ENCODE measurements at places on chromosomes 7 and 10.

- DNase-seq: no peak
Measured at GRCh38 chr7:158050441-158050977, 537.1 kb downstream of the PTPRN2 start.

GRCh38 chr10:6721964-6722615 lies 142.0 kb upstream of the PRKCQ start:
- DNase-seq: peak; percentile 53

- no peak for DNase-seq
Measured at GRCh38 chr10:70232859-70233108, 445 bp downstream of the PPA1 start.

DNA sequence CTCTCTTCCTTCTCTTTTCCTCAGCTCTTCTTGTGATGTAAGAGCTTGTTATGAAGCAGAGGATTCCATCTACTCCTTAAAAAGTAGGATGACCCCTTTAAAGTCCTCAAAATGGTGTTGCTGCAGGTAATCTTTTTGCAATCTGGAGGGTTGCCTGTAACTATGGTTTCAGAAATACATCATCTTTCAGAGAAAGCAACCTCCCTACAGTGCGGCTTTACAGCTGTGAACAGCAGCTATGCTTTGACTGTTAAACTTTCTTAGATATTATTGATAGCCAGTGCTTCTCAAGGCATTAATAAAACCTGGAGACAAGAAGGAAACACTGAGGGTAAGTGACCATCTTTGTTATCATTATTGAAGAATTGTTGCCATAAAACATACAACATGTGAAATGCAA lies 86.6 kb upstream of the MDFIC start:
- DNase-seq: no peak

DNA sequence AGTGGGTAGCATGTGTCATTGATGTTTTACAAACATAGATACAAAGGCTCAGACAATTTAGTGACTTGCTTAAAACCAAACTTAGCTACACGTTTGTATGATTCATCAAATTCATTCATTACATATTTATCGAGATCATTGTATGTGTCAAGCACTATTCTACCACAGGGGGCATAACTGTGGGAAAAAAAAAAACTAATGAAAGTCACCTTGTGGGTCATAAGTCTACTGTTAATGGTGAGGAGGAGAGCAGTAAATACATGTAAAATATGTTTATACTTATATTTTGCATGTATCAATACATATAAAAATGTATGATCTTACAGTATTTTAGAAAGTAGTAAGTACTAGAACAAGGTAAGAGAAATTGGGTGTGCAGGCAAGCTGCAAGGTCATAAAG lies 933.8 kb downstream of the IPMK start:
- no peak for DNase-seq

- no peak for DNase-seq
Measured at GRCh38 chr7:124722292-124722691, 43.3 kb downstream of the GPR37 start.

GRCh38 chr7:131625817-131626372 lies 69.5 kb upstream of the PODXL start:
- DNase-seq: peak; percentile 47

DNA sequence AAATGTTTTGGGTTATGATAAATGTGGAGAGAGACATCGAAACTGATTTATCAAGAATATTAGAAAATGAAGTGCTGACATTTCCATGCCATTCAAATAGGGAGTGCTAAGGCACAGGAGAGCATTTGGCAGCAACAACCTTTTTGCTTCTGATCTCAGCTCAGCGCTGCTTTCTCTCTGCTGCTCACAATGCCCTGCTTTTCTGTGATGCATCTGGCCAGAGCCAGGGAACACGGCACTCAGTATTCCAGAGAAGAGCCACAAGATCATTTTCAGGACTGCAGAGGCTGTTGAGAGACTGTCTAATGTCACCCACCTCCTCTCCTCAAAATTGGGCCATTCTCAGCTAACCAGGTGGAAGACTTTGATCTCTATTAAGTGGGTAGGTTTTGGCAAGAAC lies 28.1 kb downstream of the INSYN2A start:
- no peak for DNase-seq

- no peak for DNase-seq
Measured at GRCh38 chr7:55202150-55202913, 162.8 kb upstream of the LANCL2 start.

GRCh38 chr7:15821484-15822427 lies 135.3 kb upstream of the MEOX2 start:
- DNase-seq: no peak

DNA sequence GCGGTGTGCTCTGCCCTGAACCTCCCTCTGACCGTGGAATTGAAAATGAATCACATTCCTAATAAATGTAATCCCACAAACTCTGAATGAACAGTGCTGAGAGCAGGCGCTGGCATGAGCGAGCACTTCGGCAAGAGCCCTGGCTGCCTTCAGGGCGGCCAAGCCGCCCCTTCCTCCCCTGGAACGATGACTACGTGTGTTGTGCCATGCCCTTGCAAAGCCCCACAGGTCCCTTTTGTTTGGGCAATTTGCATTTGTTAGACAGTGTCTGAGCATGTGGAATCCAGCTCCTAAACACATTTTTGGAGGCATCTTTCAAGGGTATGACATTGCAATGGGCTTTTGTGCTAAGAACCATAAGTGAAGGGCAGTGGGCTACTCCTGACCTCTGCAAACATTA lies 95.6 kb upstream of the MKI67 start:
- no peak for DNase-seq

- no peak for DNase-seq
Measured at GRCh38 chr10:102311025-102311420, 65.7 kb downstream of the GBF1 start.

- peak; percentile 3 for DNase-seq
Measured at GRCh38 chr10:91378061-91378460, 32.1 kb upstream of the HECTD2 start.

DNA sequence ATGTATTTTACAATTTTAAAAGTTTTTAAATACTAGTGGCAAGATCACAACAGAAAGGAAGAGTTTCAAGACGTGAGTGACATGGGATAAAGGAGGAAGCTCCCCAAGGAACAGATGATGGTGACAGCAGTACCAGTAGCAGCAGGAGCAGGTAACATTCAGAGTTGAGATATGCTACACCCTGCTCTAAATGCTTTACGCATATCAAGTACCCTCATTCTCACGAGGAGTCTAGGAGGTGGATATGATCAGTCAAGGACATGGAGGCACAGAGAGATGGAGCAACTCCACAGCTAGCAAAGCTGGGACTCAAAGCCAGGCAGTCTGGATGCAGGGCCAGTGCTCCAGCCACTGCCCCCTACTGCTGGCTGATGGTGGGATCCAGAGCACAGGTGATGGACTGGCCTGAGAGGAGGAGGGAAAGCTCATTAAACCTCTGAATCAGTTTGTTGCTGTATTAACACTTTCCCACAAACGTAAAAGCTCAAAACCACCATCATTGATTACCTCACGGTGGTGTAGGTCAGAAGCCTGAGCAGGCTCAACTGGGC lies 17.5 kb downstream of the RP9 start:
- no peak for DNase-seq

DNA sequence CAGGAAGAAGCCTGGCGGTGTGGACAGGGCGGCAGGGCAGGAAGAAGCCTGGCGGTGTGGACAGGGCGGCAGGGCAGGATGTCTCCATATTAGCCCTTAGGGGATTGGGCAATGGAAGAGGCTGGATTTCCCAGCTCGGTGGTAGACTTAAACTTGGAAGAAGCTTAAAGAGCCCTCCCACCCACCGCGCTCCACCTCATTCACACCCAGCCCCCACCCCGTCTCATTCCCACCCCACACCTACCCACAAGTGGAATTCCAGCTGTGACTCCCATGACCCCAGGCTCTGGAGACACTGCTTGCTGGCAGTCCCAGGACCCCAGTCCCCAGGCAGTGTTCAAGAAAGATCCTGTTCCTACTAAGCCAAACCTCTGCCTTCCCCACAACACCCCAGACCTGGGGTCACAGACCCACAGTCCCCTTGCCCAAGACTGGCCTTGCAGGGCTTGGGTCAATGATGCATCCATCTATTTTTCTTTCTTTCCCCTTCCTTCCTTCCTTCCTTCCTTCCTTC lies 34.0 kb downstream of the SPDYE6 start:
- DNase-seq: no peak

- DNase-seq: no peak
Measured at GRCh38 chr7:96074871-96075270, 247.0 kb downstream of the SLC25A13 start.

DNA sequence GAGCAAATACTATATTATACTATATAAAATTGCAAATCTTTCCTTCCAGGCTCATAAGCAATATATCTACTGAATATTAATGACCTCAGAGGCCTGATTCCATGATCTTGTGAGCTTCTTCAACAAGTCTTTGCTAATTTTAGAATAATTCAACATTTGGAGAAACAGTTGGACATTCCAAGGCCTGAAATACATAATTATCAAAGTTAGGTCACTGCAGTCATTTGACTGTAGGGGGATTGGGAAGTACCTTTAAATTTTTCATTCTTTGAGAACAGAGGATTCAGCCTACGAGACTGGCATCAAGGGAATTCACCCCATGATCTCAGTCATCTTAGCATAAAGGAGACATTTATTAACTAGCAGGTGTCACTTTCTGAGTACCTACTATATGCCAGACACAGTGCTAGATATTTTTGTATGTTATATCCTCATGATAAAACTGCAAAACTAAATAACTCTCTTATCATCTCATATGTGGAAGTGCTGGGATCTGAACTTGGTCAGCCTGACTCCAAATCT lies 85.4 kb downstream of the DOCK4 start:
- no peak for DNase-seq

GRCh38 chr10:103982639-103983038 lies 15.7 kb downstream of the SLK start:
- DNase-seq: no peak

GRCh38 chr10:69703766-69704630 lies 74.0 kb downstream of the FAM241B start:
- DNase-seq: peak; percentile 25

DNA sequence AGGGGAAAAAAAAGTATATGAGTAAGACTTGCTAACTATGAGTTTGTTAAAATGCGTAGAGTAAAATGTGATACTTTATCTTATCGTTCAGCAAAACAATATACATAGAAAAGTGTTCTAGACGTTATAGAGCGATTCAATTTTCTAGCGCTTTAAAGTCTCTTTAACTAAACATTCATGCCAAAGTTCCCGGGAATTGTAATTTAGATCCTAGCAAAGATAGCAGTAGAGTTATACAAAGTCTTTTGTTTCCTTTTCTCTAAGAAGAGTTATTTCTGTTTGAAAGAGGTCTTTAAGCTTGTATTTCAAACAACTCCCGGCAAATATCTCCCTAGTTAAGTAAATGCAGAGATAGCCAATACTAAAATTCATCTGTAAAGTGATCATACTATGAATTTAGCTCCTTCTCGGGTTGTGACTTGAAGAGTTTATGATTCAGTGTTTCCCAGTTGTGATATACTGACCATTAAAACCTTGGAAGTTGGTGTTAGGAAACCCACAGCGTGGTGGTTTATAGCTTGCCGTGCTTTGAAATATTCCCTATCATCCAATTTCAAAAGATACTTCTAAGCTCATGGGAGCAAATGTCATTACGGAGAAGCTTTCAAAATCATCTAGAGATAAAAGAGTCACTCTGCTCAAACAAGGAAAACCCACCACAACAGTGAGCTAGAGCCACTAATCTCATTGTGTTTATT lies 171.7 kb downstream of the CSTF2T start:
- DNase-seq: no peak

GRCh38 chr10:47360419-47361040 lies 12.4 kb downstream of the RBP3 start:
- DNase-seq: no peak

DNA sequence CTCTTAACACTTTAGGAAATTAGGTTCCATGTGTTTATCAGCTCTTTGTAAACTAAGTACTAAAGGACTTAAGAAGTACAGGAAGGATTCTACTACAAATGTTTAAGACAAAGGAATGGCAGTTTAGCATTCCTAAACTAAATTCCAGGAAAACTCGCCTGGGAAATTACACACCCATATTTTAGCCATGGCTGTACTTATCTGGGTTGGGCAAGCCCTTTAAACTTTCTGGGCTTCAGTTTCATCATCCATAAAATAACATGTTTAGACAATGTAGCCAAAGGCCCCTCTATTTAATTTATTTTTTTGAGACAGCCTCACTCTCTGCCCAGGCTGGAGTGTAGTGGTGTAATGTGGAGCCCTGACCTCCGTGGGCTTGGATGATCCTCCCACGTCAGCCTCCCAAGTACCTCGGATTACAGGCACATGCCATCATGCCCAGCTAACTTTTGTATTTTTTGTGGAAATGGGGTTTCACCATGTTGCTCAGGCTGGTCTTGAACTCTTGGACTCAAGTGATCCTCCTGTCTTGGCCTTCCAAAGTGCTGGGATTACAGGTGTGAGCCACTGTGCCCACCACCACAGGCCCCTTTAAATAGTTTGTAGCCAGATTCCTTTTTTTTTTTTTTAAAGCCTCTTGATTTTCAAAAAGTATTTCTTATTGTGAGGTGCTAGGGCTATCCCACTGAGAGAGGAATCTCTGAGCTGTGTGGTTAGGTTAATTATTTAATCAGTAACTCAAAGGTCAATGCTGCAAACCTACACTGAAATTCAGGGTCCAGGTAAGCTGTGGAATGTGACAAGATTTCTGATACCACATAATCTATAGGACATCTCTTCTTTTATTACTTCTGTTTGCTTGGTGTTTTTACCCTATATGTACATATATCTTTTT lies 32.1 kb downstream of the TMEM60 start:
- DNase-seq: peak; percentile 0

DNA sequence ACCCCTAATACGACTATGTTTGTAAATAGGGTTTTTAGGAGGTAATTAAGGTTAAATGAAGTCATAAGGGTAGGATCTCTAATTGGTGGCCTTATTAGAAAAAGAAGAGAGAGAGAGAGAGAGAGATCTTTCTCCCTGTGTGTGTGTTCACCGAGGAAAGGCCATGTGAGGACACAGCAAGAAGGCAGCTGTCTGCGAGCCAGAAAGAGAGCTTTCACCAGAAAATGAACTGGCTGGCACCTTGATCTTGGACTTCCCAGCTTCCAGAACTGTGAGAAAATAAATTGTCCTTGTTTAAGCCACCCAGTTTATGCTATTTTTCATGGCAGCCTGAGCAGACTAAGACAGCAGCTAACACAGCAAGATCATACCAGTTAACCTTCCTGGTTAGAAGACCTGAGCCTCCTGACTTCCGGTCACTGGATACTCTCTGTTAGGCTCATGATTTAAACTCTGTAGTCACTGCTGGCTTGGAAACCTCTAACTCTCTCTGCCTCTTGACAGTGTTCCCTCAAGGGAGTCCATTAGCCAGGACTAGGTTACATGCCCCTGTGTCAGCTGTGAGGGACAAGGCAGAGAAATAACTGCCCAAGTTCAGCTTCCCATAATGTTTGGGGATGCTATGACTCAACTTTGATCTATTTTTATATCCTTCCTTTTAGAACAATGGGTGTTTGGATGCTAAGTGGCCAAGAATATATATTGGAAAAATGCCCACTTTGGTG lies 102.3 kb downstream of the DYNC1I1 start:
- no peak for DNase-seq

DNA sequence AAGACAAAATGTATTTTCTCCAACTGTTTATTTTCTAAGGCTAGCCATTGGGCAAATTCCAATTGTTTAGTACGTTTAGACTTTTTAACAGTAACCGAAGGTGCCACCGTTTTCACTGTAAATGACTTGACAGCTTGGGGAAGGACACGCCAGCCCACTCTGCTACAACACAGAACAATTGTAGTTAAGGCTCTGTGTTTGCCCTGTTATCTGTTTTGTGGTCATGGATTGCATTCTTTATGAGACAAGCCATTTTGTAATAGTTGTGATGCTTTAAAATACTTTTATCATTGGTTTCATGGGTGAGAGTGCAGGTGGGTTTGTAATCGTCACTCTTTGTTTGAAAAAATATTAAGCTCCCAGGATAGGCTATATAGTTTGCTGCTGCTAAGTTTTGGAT lies 6.6 kb upstream of the PITRM1 start:
- no peak for DNase-seq
